ENCODE measurements at places on chromosomes 1 and 21.

DNA sequence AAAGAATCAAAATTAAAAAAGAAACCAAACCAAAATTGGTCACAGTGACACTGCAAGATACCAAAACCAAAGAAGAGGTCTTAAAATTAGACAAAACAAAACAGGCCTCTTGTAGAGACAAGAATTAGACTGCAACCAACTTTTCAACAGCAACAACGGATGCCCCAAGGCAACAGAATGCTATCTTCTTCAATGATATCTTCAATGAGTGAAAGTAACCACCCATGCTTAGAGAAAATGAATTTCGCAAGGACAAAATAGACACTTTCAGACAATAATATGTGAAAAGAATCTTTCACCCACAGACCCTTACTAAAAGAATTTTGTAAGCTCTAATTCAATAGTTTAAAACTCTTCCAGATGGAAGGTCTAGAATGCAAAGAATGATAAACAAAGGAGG, 41.7 kb downstream of the USP48 start:
- DNase-seq, result no peak

DNA sequence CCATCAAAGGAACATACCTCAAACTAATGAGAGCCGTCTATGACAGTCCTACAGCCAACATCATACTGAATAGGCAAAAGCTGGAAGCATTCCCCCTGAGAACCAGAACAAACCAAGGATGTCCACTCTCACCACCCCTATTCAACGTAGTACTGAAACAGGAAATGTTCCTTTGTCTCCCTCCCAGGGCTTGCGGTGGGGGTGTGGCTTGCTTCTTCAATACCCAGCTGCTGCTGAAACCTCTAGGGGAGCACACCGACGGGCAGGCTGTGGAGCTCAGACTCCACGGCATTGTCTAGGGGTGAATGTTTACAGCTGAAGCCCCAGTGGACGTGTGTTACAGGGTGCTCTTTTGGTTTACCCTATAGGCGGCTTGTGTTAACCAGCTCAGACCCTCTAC, 30.5 kb upstream of the B3GALT2 start:
- DNase-seq, result no peak

GRCh38 chr1:170096806-170097340, 22.4 kb upstream of the KIFAP3 start:
- DNase-seq, result no peak

- DNase-seq, result no peak
Observed at GRCh38 chr1:185441605-185442004, 124.6 kb upstream of the IVNS1ABP start.

DNA sequence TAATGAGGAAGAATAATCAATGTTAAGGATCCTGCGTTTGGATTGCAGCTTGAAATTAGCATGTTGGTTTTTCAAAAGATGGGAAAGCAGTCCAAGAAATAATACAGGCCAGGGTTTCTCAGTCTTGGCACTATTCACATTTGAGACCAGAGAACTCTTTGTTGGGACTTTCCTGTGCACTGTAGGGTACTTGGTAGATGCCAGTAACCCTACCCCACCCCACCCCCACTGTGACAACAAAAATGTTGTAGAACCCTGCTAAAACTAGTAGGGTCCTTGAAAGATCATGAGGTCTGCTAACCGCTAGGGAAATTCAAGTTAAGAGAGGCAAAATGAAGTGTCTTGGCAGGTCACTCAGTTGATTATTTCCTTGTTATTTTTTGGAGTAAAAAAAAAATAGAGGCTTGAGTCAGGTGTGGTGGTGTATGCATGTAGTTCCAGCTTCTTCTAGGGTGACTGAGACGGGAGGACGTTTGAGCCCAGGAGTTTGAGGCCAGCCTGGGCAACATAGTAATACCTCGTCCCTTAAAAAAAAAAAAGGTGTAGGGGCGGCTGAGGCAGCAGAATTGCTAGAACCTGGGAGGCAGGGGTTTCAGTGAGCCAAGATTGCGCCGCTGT, 53.3 kb downstream of the SPEN start:
- no peak for DNase-seq
